Stimulated activated CD8-positive, alpha-beta memory T cell treated with anti-CD3 and anti-CD28 coated beads, Interleukin-15, amount 100 ng/mL, for 4 hours (primary cell): ENCODE measurements at places on chromosomes 2 and 18.

GRCh38 chr2:25336383-25336841, 5.3 kb downstream of the DNMT3A start:
- no peak for DNase-seq

GRCh38 chr18:3360211-3360610, 89.8 kb upstream of the TGIF1 start:
- DNase-seq, result no peak

- no peak for DNase-seq
Measured at GRCh38 chr2:23746141-23746863, 180.6 kb downstream of the ATAD2B start.

- no peak for DNase-seq
Measured at GRCh38 chr2:171792886-171793580, 101.0 kb downstream of the SLC25A12 start.

- no peak for DNase-seq
Measured at GRCh38 chr18:24975496-24976372, 376.2 kb downstream of the ZNF521 start.

DNA sequence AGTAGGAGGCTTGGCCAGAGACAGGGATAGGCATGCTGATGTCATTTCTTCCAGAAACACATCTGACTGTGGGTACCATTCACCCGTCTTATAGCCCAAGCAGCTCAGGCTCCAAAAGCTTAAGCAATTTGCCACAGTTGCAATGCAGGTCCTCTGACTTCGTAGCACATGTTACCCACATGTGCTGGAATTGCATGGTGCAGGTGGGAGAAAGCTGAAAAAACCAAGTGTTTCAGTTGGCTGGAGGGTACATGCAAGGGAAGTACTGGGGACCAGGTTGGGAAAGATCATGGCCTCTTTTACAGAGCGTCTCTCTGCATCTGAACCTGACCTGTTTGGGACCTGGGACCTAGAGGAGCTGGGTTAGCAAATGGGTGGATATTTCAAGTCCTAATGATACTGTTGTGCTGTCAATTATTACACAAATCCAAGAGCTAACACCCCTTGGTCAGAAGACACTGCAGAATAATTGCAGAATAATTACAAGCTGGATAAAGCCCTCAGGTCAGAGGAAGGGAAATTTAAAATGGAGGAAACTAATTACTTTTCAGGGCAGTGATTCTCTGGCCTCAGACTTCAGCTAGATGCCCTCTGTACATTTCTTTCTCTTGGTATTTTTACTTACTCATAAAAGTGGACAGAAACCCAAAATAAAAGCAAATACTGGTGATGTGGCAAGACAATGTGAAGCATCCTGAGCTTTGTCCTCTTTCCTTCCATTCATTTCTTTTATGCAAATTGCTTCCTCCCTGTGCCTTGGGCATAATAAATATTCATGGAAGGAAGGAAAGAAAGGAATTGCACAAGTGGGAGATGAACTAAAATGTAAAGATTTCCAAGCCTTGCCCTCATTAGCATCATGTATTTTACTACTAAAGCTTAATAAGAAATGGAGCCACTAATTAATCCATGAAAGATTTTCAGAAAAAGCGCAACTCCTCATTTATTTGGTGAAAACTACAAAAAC, 45.6 kb upstream of the TTC39C start:
- no peak for DNase-seq

GRCh38 chr2:119218478-119219064, 5.1 kb upstream of the STEAP3 start:
- no peak for DNase-seq

DNA sequence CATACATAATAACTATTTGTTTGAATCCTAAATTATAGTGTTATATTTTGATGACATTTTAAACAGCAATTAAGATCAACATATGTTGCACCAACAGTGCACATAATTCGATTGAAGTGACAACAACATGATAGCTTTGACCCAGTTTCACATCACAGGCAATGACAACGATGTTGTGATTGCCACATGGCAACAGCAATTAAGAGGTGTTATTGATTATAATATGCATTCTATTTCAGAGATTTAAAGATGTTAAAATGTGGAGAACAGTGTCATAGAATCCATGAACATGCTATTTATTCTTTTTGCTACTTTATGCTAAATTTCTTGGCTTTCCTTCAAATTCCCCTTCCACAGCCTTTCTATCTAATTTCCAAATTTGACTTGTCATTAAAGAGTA, 68.3 kb upstream of the STAT1 start:
- no peak for DNase-seq

DNA sequence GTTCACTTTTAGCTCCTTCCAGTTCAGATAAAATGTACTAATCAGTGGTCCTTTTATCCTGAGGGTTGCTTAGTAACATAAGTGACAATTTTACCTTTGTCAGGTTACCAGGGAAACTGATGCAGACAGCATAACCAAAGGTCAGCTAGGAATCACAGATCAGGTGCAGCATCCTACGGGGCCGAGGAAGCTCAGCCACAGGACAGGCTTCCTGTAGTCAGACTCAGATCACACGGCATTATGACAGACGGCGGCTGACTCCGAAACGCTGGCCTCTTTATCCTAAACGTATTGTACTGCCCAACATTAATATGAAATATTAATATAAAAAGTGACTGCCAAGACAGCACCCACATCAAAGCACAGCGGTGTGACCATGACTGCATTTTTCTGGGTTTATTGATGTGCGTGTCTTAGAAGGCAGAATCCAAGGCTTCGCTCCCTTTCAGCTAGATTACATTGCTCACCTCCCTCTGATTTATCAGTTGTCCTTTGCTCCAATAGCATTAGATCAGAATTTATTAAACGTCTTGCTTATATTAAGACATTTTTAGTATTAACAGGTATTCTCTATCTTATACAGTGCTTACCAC, 444.5 kb downstream of the CMPK2 start:
- no peak for DNase-seq

GRCh38 chr2:32691678-32692077, 63.8 kb downstream of the TTC27 start:
- DNase-seq, result no peak

DNA sequence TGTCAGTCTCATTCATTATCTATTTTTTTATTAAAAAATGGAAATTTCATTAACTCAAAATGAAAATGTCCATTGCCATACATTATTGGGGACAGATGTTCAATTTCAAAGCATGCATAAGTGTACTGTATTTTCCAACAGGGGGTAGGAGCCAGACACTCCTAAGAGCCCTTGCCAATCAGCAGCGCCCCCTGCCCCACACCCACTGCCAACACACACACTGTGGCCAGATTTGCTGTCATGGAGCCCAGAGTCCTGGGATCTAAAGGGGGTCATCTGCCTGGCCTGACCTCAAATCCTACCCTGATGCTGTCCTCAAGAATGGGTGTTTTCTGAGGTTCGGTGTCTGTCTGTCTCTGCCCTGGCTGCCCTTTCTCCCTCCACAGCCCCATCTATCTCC, 162.2 kb upstream of the TWIST2 start:
- no peak for DNase-seq

- no peak for DNase-seq
Measured at GRCh38 chr2:168344706-168345105, 97.3 kb upstream of the STK39 start.

GRCh38 chr18:8754995-8755960, 49.9 kb downstream of the MTCL1 start:
- peak; percentile 19 for DNase-seq

- DNase-seq, result no peak
Measured at GRCh38 chr2:46939626-46940359, 24.2 kb upstream of the MCFD2 start.

DNA sequence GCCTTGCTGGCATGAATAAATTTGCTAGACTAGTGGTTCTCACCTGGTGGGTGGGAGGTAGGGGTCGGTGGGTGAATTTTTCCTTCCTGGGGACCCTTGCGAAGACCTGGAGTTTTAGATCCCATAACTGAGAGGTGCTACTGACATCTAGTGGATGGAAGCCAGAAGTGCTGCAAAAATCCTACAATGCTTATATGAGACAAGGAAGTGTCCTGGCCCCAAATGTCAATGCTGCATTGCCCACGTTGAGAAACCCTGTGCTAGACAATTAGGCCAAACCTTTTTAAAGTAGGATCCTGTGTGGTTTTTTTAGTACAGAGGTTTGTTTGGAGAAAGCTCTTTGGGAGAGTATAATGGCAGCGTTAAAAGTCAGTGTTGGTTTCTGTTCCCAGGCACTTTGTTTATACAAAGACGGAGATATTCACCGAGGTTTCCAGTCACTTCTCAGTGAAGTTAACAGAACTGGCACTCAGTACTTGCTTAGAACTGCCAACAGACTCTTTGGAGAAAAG, 9.6 kb downstream of the SERPINB8 start:
- no peak for DNase-seq

DNA sequence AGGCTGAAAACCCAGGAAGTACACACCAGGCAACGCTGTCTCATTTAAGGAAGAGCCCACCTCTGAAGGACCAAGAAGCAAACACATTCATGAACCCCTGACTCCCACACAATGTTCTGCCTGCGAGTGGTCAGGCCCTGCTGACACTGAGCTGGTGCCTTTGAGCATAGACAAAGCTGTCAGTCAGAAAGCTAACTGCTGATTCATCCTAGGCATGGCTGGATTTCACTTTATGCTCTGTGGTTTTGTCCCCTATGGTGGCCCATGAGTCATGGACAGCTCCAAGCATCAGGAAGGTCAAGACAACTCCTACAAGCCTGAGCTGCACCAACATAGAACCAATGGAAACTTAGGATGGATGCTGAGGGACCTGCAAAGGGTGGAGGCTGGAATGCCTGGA, 78.9 kb downstream of the UXS1 start:
- no peak for DNase-seq

- DNase-seq, result no peak
Measured at GRCh38 chr2:153005071-153005730, 286.8 kb downstream of the ARL6IP6 start.

- DNase-seq, result no peak
Measured at GRCh38 chr2:63192889-63193774, 142.5 kb downstream of the OTX1 start.

DNA sequence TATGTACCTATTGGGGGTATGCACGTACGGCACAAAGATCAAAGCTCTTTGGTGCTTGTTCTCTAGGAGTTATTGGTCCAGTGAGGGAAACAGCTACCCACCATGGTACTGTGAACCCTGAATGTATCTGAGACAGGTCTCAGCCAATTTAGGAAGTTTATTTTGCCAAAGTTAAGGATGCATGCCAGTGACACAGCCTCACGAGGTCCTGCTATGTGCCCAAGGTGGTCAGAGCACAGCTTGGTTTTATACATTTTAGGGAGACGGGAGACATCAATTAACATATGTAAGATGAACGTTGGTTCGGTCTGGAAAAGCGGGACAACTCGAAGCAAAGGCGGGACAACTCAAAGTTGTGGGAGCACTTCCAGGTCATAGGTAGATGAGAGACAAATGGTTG, 75.8 kb downstream of the SOWAHC start:
- no peak for DNase-seq

DNA sequence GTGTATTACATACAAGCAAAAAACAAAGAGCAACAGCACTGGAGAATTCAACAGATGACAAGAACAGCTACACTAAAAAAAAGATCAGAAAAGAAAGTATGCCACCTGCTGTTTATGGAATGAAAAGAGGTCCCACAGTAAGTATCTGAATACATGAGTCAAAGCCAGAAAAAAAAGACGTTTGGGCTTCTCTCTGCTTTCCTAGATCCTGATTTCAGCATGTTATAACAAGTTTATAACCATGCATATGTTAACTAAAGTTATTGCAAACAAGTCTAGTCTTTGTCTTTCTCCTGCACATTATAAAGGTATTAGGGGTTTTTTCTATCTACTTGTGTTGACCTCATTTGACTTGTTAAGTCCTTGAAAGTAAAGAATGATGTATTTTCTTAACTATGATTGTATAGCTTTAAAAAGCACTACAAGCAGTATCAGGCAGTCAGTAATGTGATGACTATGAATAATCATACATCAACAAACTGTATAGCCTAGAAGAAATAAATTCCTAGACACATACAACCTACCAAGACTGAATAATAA, 108.5 kb upstream of the COL5A2 start:
- DNase-seq, result no peak

DNA sequence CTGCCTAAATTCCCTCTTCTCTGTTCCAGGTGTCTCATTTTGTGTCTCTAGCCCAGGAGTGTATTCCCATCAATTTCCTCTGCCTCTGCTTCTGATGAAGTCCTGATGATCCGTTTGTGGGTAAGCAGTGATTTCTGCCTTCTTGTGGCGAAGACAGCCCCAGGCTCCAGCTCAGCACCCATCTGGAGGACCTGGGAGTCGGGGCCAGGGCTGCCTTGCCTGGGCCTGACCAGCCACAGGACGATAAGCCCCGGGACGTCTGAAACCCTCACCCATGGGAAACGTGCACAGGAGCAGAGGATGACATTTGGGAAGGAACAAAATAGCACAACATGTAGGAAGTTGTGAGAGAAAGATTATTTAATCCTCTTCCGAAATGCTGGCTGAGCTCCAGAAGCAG, 206.9 kb downstream of the FBXO15 start:
- no peak for DNase-seq

DNA sequence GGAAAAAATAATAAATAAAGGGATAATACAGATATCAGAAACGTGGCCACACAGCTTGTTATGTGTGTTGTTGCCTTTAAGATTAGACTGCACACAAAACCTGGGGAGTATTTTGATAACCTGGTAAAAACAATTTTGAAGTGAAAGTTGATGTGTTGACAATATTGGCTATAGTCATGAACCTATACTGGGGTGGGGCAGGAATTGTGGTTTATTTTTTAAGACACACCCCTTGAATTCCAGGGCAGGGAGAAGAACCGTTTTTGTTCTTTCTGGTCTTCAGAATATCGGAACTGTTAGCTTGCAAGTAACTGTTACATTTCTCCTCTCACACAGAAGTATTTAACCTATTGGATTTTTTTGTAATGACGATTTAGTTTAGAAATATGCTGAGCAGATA, 80.4 kb downstream of the LIMS1 start:
- DNase-seq, result no peak
